Osteocyte (in vitro differentiated cells): ENCODE measurements at places on chromosomes 2 and 18.

GRCh38 chr2:45210462-45211195 lies 201.4 kb upstream of the SIX2 start:
- no peak for DNase-seq

- DNase-seq, result no peak
Observed at GRCh38 chr18:74310411-74310810, 5.2 kb upstream of the C18orf63 start.

DNA sequence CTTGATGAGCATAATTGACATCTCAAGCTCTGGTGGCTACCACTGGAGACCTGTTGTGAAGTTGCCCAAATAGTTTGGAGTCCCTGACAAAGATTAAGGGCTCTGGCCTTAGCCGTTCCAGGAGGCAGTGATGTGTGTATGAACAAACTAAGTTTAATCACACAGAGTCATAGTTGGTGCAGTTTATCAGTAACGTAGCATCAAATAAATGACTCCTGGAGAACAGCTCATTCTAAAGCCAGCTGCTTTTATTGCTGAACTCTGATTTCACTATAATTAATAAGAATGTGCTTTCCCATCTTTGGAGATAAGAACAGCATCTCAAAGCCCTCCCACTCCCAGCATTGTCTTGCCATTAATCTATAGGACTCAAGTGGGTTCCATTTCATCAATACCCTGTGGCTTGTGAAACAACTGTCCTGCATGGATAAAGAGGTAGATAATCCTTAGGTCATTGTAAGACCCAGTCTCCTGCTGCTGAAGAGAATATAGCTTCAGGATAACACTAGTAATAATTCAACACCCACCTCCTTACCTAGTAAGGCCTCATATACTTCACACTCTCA lies 211.4 kb upstream of the THUMPD2 start:
- no peak for DNase-seq

DNA sequence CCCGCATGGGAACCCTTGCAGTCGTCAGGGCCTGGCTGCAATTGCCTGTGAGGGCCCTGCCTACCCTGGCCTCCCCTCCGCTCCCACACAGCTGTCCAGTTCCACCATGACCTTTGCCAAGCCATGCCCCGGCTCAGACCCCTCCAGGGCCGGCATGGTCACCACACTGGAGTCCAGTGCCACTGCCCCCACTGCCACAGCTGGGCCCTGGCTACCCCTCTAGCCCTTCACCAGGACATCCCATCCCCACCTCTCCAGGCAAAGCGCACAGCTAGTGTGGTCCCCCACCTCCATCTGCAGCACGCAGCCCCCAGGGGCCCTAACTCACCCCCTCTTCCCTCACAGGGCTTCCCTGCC lies 70.3 kb upstream of the SMAD7 start:
- DNase-seq, result peak; percentile 82

GRCh38 chr2:11790228-11790627 lies 43.8 kb downstream of the LPIN1 start:
- DNase-seq, result no peak

DNA sequence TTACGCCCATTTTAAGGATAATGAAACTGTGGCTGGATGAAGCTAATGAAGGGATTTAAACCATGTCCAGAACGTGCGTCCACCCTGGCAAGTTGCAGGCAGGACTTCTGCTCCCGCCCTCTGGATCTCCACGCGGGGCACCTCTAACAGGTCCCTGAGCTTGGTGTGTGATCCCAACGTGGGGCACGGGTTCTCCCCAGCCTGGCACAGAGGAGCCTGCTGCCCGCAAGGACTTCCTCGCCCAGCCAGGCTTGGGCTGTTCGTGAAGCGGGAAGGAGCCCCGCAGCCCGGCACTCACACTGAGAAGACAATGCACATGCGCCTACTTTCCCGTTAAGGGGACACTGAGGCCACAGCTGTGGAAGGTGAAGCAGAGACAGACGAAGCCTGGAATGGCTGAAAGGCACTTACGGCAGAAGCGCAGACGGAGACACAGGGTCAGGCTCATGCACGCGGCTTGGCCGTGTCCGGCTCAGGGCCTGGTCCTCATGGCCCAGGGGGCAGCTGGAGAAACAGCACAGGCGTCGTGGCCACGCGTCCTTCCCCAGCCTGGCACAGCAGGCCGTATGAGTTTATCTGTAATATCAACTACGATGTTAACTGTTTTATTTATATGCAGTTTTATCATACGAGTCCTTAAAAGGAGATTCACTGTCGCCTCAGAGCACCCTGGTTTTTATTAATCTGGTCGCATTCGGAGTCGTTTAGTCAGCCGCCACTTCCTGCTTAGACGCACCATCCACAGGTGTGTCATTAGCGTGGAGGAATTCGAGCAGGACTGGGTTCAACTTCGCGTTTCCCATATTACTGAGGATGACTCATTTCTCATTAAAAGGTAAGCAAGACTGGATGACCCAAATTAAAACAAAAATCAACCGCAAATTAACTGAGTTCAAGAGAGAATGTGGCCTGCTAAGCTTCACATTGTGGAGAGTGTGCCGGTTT lies 835.9 kb downstream of the GALR1 start:
- DNase-seq, result no peak

GRCh38 chr18:3454365-3455089 lies 4.6 kb downstream of the TGIF1 start:
- no peak for DNase-seq

GRCh38 chr2:29724282-29724681 lies 197.1 kb downstream of the ALK start:
- DNase-seq, result no peak

DNA sequence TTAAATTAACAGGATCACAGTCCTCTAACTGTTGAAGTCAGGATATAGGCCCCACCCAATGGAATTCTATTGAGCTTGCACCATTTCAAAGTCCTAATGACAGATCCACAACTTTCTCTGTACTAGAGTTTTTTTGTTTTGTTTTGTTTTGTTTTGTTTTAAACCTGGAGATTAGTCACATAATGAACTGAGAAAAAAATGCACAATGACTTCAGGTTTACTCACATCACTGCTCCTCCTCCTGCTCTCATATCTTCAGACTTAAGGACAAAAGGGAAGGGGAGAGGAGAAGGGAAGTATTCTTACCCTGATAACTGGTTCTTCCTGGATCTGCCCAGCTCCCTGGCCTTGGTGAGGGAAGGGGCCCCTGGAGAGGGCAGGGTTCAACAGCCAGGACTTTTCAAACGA lies 208.2 kb upstream of the EPHA4 start:
- DNase-seq, result no peak

- DNase-seq, result no peak
Observed at GRCh38 chr2:236170590-236171165, 2.5 kb upstream of the GBX2 start.

- no peak for DNase-seq
Observed at GRCh38 chr2:176174382-176174823, 14.1 kb upstream of the HOXD1 start.

DNA sequence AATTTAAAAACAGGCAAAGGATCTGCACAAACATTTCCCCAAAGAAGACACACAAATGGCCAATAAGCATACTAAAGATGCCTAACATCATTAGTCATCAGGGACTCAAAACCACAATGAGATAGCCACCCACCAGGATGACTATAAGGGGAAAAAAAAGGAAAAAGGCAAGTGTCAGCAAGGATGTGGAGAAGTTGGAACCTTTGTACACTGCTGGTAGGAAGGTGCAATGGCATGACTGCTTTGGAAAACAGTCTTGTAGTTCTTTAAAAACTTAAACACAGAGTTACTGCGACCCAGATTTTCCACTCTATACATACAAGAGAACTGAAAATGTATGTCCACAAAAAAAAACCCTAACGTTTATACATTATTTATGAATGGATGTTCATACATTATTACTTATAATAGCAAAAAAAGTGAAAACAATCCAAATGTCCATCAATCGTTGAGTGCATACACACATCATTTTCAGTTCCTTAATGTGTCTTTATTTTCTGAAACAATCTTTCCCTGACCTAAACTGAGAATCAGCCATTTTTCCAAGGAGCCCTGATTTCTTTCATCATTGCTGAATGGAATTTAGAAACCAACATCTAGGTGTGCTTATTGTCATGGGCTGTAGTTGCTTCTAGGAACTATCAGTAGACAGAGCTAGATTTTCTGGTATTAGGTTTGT lies 64.7 kb upstream of the TLK1 start:
- DNase-seq, result no peak

DNA sequence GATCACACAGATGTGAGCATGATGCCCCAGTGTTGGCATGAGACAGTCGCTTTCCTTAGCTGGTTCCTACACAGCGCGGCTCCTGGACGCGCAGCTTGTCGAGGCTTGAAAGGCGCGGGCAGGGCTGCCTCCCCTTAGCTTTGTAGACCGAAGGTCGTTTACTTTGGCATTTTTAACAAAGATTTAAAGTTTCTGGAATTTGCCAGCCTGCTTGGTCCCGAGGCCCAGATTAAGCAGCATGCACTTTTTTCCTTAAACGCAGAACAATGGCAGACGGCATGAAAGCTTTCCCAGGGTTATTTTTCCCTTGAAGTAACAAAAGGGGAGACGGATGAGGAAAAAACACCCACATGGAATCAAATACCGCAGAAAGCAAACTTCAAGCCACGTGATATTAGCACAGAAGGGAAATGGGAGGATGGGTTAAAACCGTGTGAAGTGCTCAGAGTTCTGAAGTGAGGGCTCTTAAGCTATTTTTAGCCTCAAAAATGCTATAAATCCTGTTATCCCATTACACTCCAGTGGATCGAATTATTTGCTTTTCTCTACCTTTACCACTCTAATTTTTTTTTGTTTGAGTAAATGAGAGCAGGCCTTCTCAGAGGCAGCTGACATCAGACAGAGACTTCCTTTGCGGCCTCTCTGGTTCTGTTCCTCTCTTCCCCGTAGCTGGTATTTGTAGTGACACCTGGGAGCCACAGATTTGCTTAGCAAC lies 55.7 kb downstream of the NPAS2 start:
- no peak for DNase-seq

GRCh38 chr2:110655701-110656100 lies 22.2 kb downstream of the BUB1 start:
- no peak for DNase-seq

- no peak for DNase-seq
Observed at GRCh38 chr2:148930046-148930775, 55.2 kb downstream of the KIF5C start.

- no peak for DNase-seq
Observed at GRCh38 chr2:119782308-119783027, 22.7 kb downstream of the PTPN4 start.

- no peak for DNase-seq
Observed at GRCh38 chr2:7849531-7849930, 832.3 kb upstream of the ID2 start.

DNA sequence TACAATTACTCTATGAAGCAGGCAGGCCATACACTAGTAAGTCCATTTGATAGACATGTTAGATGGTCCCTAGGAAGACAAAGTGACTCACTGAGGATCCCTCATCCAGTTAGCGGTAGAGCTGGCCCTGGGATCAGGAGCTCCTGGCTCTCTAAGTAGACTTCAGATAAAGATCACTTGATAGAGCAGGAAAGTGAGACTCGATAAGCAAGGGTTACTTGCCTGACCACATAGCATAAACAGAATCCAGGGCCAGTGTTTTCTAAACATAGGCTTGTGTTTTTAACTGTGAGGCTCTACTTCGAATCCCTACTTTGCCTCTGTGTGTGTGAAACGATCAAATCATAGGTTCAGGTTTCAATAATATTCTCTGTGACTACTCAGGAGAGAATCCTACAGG lies 355.2 kb upstream of the TRIB2 start:
- no peak for DNase-seq

DNA sequence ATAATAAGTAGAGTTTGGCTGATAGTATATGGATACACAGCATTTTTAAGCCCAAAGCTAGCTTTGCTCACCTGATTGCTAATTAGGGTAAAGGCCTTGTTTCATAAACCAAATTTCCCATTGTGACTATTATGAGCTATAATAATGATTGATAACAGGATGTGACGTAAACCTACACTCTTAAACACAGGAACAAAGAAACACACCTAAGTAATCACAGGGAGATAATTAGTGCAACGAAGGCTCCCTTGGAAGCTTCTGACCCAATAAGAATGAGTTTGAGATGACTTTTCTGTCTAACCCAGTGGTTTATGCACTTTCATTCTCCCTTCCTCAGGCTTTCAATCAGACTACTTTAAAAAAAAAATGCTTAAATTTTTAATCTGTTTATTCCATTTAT lies 683.2 kb downstream of the SATB2 start:
- no peak for DNase-seq

- DNase-seq, result peak; percentile 89
Observed at GRCh38 chr18:59823596-59824195, 76.1 kb upstream of the PMAIP1 start.

- no peak for DNase-seq
Observed at GRCh38 chr18:73980289-73980979, 167.2 kb downstream of the FBXO15 start.

DNA sequence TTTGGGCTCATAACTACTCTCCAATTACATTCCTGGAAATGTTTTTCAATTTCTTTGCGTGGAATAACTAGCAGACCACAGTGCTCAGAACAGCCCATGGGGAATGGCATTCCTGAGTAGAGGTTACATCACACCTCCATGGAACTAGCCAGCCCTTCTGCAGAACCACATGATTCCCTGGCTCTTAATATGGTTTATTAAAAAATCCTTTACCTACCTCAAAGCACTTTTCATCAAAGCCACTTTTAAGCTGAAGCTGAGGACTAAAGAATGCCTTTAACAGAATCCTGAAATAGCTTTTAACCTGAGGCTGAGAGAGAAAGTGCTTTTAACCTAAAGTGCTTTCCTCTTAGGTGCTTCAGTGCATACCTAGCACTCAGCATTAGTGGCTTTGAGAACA lies 376.3 kb downstream of the ARHGAP15 start:
- DNase-seq, result no peak

DNA sequence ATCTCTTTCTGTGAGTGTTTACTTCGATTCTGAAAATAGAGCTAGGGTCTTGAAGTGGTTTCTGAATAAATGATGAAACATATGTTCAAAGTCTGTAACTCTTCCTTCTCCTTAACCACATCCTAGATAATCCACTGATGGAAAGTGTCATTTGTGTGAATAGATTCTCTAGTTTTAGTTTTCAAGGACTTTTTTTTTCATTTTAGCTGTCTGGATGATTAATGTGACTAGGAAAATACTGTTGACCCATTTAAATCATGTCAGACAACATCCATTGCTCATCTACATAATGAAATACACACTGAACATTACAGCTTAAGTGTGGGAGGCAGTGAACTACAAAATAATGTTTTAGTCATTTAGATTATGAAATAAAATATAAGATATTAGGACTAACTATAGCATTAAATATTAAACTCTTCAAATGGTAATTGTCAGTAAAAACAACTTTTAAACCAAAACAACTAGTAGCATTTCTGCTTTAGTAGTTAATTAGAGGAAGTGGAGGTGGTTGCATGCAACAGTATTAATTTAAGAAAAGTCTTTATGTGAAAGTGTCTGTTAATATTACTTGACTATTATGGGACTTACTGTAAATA lies 39.1 kb upstream of the DLX1 start:
- no peak for DNase-seq

DNA sequence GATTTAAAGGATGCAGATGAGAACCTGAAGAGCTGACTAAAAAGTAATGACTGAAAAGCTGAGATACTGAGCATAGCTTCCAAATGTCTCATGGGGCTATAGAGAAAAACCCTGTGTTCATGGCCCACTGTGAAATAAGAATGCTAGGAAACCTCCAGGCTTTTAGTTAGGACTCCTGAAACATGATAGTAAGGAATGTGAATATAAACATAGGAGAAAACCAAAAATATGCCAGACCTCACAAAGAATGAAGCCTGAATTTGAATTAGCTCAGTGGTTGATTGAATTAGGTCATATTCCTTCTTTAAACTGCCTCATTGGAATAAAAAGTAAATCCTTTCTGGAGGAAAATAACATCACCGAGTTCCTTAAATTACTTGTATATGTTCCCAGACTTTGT lies 194.5 kb upstream of the NXPH2 start:
- no peak for DNase-seq
